ENCODE measurements at places on chromosomes 7 and 10.

DNA sequence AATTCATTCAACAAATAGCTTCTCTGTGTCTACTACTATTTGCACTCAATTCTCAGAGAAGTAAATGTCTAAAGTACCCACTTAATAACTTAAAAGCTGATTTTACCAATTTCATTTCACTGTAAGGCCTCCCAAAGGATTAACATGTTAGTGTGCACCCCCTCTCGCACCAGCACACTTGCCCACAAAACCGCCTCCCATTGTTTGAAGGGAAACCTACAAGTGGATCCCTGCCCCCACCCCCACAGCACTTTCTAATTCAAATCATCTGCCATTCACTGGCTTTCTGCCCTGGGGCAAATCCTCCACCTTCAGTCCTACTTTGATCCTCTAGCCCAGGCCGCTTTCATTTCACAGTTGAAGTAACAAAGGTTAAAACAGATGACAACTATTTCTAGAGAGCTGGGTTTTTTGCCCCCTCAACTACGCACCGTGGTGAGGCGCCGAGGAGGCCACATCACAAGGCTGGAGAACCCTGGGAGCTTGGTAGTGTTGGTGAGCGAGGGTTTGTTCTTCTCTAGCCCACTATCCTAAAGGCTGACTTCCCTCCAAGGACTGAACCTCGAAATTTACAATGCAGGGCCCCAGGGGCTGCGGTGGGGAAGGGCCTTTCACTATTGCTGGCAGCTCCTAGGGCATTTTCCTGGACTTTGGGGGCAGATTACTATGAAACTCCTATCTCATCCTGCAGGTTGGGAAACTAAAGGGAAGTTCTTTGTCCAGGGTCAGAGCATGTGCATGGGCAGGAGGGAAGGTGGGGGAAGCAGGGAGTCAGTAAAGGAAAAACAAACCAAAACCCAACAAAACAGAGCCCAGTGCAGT, 517.4 kb upstream of the ZMIZ1 start:
- no peak for DNase-seq

DNA sequence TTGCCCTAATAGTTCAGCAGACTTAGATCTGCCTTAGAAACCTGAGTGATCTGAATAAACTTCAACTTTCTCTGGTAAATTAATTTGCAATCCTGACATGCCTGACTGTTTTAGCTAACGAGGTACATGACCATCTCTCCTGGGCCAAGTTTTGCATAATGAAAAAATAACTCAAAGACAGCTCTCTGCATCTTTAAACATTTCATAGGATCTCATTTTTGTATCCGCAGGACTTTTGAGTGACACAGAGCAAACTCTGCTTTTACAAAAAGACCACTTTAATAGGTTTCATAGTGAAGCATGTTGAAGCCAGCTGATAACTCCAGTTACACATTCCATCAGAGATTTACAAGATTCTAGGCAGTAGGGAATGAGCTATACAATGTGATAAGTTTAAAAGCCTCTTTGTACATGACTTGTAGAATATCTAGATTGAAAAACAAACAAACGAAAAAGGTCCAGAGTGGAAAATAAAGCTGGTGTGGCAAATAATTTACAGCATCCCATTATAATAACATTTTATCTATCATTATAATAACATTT, 2.1 kb downstream of the PRKG1 start:
- no peak for DNase-seq

GRCh38 chr7:37825038-37825437, 23.4 kb upstream of the NME8 start:
- DNase-seq, result no peak

DNA sequence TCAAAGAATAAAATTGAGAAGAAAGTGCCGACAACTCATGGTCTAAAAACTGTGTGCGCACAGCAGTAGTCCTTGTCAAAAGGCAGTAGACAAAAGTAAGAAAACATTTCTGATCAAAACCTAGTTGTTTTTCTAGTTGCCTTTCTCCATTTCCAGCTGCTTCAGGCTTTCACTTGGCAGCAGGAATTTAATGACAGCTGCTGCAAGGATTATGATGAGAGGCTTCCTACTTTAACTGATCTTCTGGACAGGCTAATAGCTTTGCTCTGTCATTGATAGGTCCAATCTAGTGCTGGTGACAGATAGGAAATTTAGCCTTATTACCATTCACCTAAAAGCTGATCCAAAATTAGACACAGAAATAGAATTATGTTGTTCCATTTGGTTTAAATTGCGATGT, 110.7 kb upstream of the SEMA3C start:
- DNase-seq, result no peak

DNA sequence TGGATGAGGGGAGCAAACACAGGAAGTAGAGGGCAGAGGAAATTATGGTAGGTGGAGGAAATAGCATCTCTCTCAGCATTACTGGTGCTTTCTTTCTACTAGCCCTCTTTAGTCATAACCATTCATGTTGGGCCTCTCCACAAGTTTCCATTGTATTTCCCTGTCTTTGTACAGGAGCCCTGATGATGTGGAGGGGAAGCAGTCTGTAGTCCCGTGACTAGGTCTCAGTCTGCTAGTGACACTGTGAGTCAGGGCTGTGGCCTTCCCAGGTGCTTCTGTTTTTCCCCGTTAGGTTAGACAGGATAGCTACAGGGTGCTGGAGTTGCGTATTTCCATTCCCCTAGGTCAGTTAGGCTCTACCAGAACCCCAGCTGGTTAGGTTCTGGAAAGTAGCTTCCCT, 82.9 kb upstream of the NAMPT start:
- no peak for DNase-seq

- DNase-seq, result no peak
Observed at GRCh38 chr7:55556492-55556891, 15.8 kb downstream of the VOPP1 start.

- DNase-seq, result no peak
Observed at GRCh38 chr7:86950360-86950759, 109.1 kb downstream of the ELAPOR2 start.

- DNase-seq, result no peak
Observed at GRCh38 chr10:43282881-43283280, 16.0 kb upstream of the RASGEF1A start.

DNA sequence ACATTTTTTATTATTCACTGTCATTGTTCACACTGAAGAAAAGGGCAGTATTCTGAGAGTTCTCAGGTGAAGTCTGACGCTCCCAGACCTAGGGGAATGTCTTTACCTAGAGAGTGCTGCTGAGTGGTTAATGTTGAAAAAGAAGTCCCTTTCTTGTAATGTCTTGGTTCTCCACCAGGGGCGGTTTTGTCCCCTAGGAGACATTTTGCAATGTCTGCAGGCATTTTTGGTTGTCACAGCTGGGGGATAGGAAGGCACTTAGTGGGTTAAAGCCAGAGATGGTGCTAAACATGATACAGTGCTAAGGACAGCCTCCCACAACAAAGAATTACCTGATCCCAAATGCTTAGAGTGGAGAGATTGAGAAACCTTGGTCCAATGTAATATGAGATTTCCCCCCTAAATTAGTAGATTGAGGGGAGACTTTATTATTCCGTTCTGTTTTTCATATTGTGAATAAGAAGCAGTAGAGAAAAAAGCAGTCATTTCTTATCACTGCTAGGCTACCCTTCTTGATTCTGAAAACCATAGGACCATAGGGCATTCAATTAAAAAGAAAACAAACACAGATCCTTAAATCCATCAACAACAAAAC, 13.1 kb downstream of the UMAD1 start:
- DNase-seq, result no peak

DNA sequence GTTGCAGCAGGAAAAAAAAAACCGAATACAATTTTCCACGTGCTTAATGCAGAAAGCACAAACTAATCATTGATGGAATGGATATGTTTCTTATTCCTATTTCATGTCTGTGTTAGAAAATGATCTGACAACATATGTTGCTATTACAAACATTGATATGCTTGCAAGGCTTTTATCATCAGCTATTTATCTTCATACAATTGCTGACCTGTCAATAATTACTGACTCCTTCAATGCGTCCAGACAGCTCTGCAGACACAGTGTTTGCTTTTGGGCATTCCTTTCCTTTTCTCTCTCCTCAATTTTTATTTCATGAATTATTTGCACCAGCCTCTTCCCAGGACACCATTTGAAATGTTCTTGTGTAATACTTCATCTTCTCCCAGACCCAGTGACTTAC, 246.2 kb downstream of the SEC23IP start:
- no peak for DNase-seq

- DNase-seq, result no peak
Observed at GRCh38 chr10:29535778-29536453, 98.9 kb downstream of the SVIL start.

DNA sequence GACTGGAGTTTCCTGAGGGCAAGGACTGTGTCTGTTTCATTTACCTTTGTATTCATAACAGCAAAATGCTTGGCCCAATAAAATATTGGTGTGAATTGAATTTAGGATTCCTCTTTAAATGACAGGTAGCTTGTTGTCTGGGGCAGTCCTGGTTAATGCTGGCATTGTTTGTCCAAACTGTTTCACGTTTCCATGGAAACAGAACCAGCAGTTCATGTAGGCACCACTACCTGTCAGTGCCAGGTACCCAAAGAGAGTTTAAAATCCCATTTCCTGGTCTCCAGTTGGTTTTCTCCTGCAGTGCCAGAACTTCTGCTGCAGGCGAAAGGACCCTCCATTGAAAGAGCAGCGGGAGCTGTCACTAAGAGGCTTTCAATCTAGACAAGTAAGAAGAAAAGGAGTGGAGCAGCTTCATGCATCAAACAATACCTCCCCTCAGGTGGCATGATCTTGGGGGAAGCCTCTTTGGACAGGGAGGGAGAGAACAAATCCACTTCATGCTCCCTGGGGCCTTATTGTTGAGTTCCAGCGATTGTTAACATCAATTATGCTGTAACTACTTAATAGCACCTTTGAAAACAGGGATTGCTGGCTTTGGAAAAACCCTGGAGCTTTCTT, 109.6 kb downstream of the KIF20B start:
- no peak for DNase-seq

DNA sequence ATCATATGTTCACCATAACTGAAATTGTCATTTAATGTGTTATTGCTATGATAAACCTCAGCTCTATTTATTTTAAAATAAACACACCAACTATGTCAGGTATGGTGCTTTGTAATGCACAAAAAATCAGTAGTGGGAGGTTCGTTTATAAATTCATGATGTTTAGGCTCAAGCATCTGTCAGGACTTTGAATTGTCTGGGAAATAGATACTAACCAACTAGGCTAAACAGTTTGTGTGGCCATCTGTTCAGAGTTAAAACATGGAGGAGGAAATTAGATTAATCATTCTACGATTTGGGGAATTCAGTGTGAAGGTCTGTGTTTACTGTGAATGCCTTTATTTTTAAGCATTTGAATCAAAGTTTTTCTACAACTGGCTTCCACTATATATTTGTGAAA, 212.6 kb upstream of the FZD8 start:
- DNase-seq, result no peak

- DNase-seq, result no peak
Observed at GRCh38 chr7:133676805-133677370, 424.0 kb downstream of the EXOC4 start.

GRCh38 chr7:151148319-151149259, 18.9 kb downstream of the GBX1 start:
- DNase-seq, result no peak

DNA sequence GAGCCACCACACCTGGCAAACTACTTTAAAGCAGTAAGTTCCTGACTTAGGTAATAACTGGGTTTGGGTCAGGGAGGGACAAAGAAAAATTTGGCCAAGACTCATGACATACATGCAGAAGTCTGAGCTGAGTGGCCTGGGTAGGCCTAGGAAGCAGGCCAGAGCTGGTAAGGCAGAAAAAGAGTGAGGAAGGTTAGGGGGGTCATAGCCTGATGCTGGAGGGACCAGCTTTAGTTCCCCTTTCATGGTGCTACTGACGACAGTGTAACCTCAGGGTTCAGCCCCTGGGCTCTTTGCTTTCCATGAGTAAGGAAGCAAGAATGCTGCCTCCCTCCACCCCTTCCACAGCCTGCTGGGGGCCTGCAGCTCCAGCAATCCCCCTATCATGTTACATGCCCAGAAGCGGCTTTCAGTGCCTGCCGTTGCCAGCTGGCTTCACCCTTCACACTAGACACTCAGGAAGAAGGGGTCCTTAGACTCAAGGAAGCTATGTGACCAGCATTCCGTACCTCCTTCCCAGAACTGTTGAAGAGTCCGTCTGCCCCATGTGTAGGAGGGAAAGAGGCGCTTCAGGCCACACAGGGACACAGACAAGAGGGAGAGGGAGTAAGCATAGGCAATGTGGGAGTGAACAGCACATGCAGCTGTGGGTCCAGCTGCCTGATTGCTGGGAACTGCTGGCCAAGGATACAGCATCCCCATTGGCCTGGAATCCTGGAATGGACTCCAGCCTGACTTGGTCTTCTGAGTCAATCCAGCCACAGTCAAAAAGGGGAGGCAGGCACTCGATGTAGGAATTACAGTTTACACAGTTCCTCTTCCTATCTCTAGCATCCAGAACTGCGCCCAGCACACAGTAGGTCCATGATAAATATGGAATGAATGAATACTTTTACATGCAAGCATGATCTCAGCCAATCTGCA, 4.1 kb upstream of the PLAU start:
- peak; percentile 99 for DNase-seq

DNA sequence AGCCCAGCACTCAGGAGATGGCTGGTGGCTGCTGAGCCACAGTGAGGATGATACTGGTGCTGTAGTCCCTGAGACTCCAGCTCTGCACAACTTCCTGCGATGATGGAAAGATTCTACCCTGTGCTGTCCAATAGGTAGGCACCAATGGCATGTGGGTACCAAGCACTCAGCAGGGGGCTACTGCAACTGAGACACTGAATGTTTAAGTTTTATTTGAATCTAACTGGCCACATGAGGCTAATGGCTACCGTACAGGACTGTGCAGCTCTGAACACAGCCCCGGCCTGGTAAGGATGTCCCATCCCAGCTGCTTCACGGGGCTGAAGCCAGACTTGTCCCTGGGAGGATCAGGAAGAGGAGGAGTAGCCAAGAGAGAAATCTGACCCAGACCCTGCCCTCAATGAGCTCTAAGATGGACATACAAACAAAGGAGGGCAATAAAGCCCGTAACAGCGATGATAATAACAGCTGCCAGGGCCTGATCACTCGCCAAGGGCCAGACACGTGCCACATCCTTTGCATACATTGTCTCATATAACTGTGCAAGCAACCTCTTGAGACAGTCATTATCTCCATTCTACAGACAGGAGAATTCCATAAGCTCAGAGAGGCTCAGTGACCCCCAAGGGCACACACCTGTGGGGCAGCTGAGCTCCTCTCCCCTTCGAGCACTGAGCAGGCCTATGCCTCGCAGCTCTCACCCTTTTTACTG, 3.8 kb downstream of the GPRIN2 start:
- no peak for DNase-seq

DNA sequence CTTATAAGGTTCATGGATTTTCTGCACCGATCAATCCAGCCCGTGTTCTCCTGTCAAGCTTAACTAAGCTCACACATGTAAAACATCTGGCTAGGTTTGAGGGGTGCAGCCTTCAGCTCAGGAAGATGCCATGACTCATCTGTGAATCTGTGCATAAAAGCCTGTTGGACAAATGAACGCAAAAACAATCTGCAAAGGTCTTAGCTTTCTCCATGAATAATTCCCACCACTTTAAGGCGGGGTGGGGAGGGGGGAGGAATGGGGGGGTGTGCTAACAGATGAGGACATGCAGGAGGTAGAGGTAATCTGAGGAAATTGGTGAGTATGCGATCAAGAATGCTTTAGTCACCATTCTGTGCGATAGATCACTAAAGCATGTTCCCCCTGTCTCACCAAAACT, 4.8 kb downstream of the DOCK4 start:
- DNase-seq, result peak; percentile 71

- no peak for DNase-seq
Observed at GRCh38 chr10:132484922-132485321, 52.7 kb upstream of the INPP5A start.

GRCh38 chr10:100811752-100812750, 66.7 kb downstream of the PAX2 start:
- no peak for DNase-seq

Measured in astrocyte of the spinal cord (primary cell).